ENCODE measurements at places on chromosomes 2 and 18.

DNA sequence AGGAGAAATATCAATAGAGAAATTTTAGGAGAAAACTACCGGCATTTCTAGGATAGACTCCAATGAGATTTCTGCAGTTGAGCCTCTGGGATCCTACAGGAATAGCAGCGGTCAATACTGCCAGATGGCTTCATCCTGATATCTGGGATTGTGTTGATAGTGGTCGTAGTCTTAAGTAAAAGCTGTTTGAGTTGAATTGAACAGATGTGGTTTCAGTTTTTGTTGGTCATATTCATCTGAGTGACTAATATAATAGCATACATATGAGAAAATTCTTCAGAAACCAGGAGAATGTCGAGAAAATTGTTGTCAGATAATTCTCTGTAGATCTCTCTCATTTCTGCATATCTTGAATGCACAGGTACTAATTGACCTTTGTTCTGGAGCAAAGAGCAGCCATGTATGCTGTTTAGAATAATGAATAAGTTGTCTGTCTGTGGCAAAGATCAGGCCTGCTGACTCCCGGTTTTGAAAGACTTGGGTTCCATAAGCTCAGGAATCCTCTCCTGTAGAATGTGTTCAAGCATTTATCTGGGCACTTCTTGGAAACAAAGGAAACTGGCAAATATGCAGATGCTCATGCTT is 288.1 kb downstream of the TMX3 start:
- no peak for DNase-seq

DNA sequence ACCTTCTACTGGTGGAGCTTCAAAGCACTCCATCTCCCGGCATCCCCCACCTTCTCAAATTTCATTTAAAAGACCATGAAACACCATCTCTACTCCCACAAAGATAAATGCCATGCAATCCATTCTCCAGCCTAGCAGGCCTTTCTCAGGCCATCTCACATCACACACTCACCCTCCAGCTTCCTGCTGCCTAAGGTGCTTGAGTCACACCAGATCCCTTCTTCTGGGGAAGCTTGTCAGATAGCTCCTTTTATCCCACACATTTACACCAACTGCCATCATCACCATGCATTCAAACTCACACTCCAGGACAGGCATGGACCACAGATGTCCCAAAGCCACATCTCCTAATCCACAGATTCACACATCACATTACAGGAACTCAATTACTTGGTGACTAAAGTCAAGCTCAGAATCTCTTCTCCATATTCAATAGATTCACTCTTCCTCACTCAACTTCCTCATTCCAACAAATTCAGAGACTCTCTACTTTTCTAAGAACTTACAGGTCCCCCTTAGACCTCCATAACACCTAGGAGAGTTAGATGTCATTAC is 292.5 kb downstream of the TNS1 start:
- no peak for DNase-seq

DNA sequence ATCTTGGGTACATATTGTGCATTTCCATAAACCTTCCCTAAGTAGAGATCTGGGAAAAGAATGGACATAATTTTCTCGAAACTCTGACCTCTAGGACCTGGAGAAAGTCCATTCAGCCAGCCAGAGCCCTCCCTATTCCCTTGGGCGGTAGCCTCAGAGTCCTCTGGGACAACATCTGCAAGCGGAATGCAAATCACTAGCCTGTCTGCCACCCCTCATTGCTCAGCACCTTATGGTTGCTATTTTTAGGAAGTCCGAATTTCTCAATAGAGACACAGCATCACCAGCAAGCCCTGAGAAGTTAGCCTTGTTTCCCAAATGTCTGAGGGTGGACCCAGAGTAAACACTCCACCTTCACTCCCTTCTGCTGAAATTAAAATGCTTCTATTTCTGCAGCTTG is 17.6 kb upstream of the CD28 start:
- peak; percentile 37 for DNase-seq

DNA sequence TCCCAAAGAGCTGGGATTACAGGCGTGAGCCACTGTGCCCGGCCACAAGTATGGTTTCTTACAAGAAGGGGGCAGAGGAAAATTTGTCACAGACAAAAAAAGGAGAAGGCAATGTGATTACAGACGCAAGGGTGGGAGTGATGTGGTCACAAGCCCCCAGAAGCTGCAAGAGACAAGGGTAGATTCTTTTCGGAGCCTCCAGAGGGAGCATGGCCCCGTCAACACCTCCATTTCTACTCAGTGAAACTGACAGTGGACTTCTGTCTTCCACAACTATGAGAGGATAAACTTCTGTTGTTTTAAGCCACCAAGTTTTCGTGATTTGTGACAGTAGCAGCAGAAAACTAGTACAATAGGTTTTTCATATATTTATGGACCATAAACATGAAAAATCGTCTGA is 2.1 kb upstream of the TCF7L1 start:
- DNase-seq: peak; percentile 38
